ENCODE measurements at places on chromosomes 12 and 14. TPM values are rescaled to one million over a fixed set of nuclear protein-coding genes. Genes with fewer than 3 reads are reported as not detected.

- no peak for DNase-seq
Measured at GRCh38 chr14:23358553-23359166, 6.0 kb upstream of the SLC22A17 start.

The LRRC74A gene
- not detected for total RNA-seq

The PRH2 gene
- total RNA-seq: not detected

DNA sequence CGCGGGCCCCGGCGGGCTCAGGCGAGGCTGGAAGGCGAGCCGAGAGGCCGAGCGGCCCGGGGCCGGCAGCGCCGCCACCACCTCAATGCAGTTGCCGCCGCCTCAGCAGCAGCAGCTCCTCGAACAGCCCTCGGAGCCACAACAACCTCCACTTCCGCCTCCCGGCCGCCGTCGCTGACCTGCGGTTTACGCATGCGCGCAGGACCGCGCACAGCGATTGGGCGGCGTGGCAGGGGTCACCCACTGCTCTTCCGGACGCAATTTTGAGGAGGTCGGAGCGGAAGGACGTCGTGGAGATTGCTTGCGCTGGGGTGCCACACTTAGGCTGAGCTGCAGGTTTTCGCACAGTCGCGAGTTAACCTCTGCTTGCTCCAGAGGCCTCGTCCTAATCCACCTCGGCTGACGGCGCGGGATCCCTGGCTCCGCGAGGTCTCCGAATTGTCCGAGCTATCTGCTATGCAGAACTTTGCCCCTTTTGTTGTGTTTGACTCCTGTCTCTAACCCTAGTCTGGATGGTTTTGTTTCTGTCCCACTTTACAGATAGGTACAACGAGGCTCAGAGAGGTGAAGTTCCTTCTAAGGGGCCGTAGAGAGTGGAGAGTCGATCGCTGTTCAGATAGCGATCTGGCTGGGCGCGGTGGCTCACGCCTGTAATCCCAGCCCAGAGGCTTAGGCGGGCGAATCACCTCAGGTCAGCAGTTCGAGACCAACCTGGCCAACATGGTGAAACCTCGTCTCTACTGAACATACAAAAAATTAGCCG lies at the start of the genes ACAD10 and BRAP:
ACAD10 (plus strand) TSS at position 243 of the 763 bp plus-strand sequence. CDS start 6,657 bp downstream, outside the sequence.
BRAP (minus strand) TSS at position 146 of the 763 bp plus-strand sequence. CDS start 164 bp downstream, outside the sequence.
- peak; percentile 95 for DNase-seq

The TMEM119 gene
- total RNA-seq: 13.4 TPM

DNA sequence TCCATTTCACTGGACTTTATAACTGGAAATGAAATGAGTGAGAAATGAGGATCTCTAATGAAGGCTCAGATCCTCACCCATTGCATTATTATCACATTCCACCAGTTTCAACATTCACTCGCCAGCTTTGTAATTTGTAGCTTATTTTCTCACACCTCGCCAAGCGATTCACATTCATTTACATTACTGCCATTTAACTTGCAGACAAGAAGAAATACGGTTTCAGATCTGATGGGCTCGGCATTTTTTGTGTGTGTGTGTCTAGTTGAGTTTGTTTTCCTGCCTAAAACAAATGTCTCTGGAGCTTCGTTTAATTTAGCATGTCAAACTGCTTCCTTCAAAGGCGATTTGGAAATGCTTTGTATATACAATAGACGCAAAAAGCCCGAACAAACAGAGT lies 132.2 kb downstream of the FLRT2 start:
- no peak for DNase-seq

The KLRB1 gene
- total RNA-seq: 4.3 TPM

The CDH24 gene
- total RNA-seq: 5.6 TPM

The BCAT1 gene
- 50.6 TPM for total RNA-seq

GRCh38 chr12:868722-869121 lies 80.8 kb downstream of the RAD52 start:
- DNase-seq: no peak

The PTCSC3 gene
- total RNA-seq: 1.5 TPM

DNA sequence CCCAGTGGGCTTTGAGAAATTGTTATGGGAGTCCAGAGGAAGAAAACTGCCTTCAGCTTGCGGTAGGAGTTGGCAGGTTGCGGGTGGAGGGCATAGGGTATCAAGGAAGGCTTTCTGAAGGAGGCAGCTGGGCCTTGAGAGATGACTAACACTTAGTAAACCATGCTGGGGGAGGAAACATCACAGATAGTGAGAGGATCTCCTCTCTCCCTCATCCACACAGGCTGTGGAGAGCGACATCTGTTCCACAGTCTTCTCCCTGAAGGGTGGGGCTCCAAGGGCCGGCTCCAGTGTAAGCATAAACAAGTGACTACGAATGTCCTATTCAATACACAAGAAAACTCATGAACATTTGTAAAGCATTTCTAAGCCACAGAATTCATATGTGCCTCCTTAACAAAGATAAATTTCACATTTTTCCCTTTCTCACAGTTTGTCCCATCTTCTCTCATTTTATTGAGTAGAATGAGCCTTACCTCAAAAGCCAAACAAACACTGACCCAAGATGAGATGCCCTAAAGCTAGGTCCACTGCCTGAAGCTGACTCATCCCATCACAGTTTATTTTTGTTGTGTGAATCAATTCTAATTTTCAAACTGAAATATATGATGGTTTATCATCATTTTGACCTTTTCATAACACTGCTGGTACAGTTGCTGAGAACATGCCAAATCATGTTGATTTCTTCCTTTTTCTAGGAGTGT lies 227.9 kb downstream of the SLC25A21 start:
- DNase-seq: no peak

DNA sequence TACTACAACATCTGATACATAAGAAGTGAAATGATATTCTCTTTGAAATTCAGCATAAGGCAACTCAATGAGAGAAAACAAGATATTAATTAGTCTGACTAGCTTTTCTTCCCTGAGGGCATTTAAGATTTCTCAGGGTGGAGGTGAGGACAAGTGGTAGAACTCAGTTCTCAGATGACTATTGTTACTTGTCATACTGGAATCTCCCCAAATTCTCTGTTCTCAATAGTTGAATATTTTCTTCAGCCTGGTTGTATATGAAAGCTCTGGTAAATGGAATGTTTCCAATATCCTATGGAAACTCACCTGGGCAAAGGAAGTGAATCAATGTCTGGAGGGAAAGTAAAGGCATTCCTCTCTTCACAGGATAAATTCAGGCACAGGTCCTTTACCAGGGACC lies 18.2 kb upstream of the ITGA5 start:
- no peak for DNase-seq

- no peak for DNase-seq
Measured at GRCh38 chr14:77364146-77364545, 12.7 kb downstream of the TMED8 start.

DNA sequence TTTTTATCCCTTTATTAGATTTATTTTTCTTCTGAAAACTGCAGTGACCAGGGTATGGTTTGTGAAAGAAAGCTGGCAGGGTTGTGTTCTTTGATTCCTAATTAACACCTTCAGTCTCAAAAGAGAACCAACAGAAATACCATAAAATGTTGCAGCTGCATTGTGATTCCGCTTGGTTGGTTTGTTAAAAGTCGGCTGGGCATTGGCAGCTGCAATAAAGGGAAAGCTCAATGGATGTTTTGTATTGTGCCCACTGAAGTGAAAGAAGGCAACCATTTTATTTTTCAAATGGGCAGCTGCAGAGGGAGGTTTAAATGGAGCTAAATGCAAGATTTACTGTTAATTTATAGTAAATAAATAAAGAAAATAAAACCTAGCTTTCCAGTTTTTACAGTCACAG lies 16.7 kb downstream of the LGR5 start:
- no peak for DNase-seq

The SCNN1A gene
- total RNA-seq: 156 TPM

The ARHGEF25 gene
- total RNA-seq: 11.5 TPM

DNA sequence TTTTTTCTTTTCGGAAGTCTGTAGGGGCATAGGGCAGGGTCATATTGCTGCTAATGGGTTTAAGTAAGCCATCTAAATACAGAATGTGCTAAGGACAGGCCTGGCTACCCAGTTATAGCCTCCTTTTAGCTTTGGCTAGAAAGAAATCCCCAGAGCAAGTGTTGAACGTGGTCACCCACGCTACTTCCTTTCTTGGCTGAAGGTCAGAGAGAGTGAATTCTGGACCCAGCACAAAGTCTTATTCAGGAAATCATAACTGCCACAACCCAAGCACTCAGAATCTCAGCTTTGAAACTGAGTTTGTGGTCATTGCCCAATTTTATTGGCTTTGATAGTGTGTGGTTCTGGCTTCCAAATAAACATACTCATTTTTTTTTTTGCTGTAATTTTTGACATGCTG lies 542.1 kb upstream of the ATP2B1 start:
- DNase-seq: no peak

GRCh38 chr12:4133029-4133428 lies 140.5 kb upstream of the CCND2 start:
- DNase-seq: no peak

- no peak for DNase-seq
Measured at GRCh38 chr12:77124767-77125166, 59.4 kb upstream of the E2F7 start.

GRCh38 chr12:48446161-48446776 lies 26.1 kb upstream of the ANP32D start:
- DNase-seq: no peak

GRCh38 chr12:123278101-123278627 lies 6.5 kb upstream of the CDK2AP1 start:
- no peak for DNase-seq

DNA sequence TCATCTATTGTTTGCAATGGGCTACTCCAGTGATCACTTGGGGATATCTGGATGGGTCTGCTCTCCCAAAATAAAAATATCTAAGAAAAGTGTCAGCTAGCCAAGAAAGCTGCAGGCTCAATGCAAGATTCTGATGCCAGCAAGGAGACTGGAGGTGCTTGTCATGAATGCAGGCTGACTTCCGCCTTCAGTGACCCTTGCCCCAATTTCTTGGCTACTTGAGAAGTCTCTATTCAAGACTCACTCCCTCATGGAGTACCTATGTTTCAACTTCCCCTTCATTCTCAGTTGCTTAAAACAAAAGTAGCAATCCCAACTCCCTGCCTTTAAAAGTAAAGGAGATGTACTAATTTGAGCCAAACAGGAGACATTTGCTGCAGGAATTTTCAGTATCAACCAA lies 123.9 kb downstream of the GPR65 start:
- DNase-seq: peak; percentile 63

GRCh38 chr12:104734541-104735095 lies 223.5 kb downstream of the SLC41A2 start:
- DNase-seq: no peak

The CCDC38 gene
- total RNA-seq: 0.24 TPM

The WSCD2 gene
- 0.89 TPM for total RNA-seq

GRCh38 chr12:56288705-56289387 lies 11.3 kb downstream of the CS start:
- no peak for DNase-seq

DNA sequence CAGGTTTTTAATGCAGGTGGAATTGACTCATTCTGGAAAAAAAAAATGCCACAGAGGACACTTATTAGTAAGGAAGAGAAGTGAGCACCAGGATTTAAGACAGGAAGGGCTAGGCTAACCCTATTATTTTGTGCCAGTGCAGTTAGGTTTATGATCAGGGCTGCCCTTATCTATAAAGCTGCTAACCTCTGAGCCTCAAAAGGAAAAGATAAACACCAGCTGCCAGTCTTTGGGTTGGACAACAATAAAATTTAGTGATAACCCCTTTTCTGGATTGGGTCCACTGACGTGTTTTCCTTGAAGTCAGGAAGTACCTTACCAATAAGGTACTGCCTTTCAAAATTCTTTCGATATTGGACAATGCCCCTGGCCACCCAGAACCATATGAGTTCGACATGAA lies 128.9 kb downstream of the NUBPL start:
- DNase-seq: no peak

DNA sequence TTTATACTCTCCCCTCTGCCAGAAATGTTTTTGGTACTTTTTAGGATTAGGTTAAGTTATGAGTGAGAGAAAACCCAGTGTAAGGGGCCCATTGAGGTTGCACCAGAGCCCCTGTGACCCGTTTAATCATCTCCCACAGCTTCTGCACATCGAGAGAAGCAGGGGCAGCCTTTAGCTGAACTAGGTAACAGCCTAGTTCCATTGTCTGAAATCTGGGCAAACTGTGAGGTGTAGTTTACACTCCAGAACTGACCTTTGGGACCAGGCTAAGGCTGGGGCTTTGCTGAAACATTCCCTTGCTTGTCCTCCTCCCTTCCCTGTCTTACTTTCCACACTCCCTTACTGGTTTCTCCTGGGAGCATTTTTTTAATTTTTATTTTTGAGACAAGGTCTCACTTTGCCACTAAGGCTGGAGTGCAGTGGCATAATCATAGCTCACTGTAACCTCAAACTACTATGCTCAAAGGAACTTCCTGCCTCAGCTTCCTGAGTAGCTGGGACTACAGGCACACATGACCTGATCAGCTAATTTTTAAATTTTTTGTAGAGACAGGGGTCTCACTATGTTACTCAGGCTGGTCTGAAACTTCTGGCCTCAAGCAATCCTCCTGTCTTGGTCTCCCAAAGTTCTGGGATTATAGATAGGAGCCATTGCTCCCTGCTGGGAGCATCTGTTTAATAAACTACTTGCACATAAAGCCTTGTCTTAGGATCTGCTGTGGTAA lies 25.9 kb upstream of the DHRS2 start:
- DNase-seq: no peak

GRCh38 chr12:6868211-6869048 lies 1.1 kb downstream of the TPI1 start:
- no peak for DNase-seq
